ENCODE measurements at places on chromosomes 3 and 15.

DNA sequence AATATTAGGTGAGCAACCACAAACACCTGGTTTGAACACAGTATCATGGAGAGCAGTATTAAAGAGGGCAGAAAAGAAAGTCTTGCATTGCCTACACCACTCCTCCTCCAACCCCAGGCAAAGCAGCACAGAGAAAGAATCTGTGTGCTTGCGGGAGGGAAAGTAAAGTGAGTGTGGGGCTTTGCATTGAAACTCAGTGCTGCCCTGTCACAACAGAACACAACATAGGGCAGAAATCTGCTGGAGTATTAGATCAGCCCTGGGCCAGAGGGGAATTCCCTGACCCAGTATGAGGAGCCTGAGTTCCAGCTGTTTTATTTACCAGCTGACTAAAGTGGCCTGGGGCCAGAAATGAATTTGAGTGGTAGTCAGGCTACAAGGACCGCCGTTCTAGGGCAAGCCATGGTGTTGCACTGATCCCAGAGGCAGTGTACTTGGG, 75.5 kb downstream of the SPATA16 start:
- DNase-seq, result no peak
- no peak overlapping the region for H3K4me3 ChIP-seq
- no peaks in the 10 kb centered on the region for H3K4me1 ChIP-seq
- no peaks in the 10 kb centered on the region for H3K36me3 ChIP-seq
- H3K27me3 ChIP-seq, result no peaks in the 10 kb centered on the region

GRCh38 chr3:100710261-100710968, 1.1 kb downstream of the TFG start:
- H3K4me3 ChIP-seq, result peak overlapping the region; percentile 67
- H3K27me3 ChIP-seq, result no peaks in the 10 kb centered on the region
- H3K4me1 ChIP-seq, result peaks cover 25% of the 10 kb centered on the region
- no peak for DNase-seq
- H3K36me3 ChIP-seq, result peaks cover 15% of the 10 kb centered on the region
- peak overlapping the region; percentile 81 for H3K27ac ChIP-seq

- H3K4me3 ChIP-seq, result peak overlapping the region; percentile 75
- no peaks in the 10 kb centered on the region for H3K36me3 ChIP-seq
- H3K4me1 ChIP-seq, result peaks cover 22% of the 10 kb centered on the region
- H3K27ac ChIP-seq, result peak overlapping the region; percentile 33
These were observed 26.4 kb downstream of the STOML1 start for GRCh38 chr15:73965758-73966113.

GRCh38 chr3:16362770-16363169, 97.8 kb downstream of the OXNAD1 start:
- no peaks in the 10 kb centered on the region for H3K27me3 ChIP-seq
- H3K27ac ChIP-seq, result no peak overlapping the region
- no peak for DNase-seq
- H3K4me1 ChIP-seq, result no peaks in the 10 kb centered on the region

GRCh38 chr15:63446255-63446654, 58.1 kb upstream of the USP3 start:
- peak; percentile 76 for DNase-seq
- H3K4me1 ChIP-seq, result peaks cover 2% of the 10 kb centered on the region
- H3K36me3 ChIP-seq, result no peaks in the 10 kb centered on the region
- H3K27me3 ChIP-seq, result no peaks in the 10 kb centered on the region
- no peak overlapping the region for H3K4me3 ChIP-seq

DNA sequence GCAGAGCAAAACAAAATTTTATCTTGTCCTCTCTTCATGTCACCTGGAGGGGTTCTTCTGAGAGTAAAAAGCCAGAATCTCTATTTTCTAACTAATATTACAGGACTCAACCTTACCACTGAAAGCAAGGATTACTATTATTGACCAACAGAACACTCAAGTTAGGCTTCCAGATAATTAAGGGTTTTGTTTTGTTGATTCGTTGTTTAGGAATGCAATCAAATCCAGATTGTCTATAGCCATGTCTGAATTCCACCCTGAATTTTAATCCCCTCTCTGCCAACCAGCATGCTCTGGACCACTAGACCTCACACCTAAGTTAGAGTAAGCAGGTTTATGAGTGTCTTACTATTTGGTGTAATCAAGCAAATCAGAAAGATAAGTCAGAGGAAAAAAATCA, 90.7 kb downstream of the PEAK1 start:
- no peaks in the 10 kb centered on the region for H3K4me1 ChIP-seq
- no peaks in the 10 kb centered on the region for H3K27me3 ChIP-seq
- H3K27ac ChIP-seq, result no peak overlapping the region
- no peak overlapping the region for H3K4me3 ChIP-seq
- no peaks in the 10 kb centered on the region for H3K36me3 ChIP-seq

GRCh38 chr3:32237670-32238452, 619 bp upstream of the CMTM8 start:
- peak overlapping the region; percentile 43 for H3K27ac ChIP-seq
- H3K36me3 ChIP-seq, result no peaks in the 10 kb centered on the region
- peak overlapping the region; percentile 50 for H3K4me3 ChIP-seq
- DNase-seq, result no peak
- H3K4me1 ChIP-seq, result peaks cover 13% of the 10 kb centered on the region

DNA sequence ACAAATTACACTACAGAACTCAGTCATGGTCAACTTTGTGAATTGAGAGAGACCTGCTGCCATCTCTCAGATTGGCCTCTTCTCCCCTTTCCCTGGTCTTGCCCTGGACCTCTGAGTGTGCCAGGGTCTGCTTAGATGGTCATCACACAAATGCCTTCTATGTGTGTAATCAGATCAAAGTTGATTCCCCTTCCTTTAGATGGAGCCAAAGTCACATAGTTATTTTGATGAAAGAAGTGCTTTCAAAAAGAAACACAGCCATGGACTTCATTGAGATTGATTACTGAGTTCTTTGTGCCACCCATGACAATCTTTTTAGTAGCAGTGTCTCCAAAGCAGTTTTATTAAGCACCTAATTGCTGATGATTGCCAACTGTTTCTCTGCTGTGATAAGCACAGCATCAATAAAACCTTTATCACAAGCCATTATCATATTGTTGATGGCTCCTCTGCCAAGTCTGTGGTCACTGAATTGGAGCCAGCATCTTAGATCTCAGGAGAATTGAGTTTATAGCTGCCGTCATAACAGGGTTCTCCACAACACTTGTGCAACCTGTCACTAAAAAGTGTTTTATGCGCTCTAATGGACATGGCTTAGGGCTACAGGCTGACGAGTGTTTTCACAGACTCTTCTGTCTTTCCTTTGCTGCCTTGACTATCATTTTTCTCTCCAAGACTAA, 149.7 kb upstream of the NUDT16 start:
- no peak overlapping the region for H3K27ac ChIP-seq
- no peak overlapping the region for H3K4me3 ChIP-seq
- no peaks in the 10 kb centered on the region for H3K4me1 ChIP-seq
- no peaks in the 10 kb centered on the region for H3K36me3 ChIP-seq
- no peaks in the 10 kb centered on the region for H3K27me3 ChIP-seq
